ENCODE measurements at places on chromosomes 6 and 20. TPM values are rescaled to one million over a fixed set of nuclear protein-coding genes. Genes with fewer than 3 reads are reported as not detected.

CCDC170 gene
- 0.14 TPM for total RNA-seq

ZNF165 gene
- 0.95 TPM for total RNA-seq

OPRL1 gene
- 9.6 TPM for total RNA-seq

DNA sequence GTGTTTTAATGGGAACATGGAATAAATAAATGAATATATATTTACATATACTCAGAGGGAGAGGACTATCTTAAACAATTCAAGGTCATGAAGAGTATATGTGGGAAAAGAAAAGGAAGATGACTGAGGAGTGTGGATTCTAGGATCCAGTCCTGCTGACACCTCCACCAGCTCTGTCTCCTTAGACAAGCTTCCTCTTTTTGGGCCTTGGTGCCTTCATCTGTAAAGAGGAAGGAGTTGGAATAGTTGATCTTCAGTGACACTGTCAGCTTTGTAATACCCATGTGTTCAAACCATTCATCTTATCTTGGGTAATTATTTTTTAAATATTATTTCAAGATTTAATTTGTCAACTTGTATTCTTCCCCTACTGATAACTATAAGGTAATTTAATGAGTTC, 338.0 kb downstream of the ADGRB3 start:
- no peak overlapping the region for H3K4me3 ChIP-seq
- H3K4me1 ChIP-seq: no peaks in the 10 kb centered on the region
- no peaks in the 10 kb centered on the region for H3K27me3 ChIP-seq
- H3K27ac ChIP-seq: no peak overlapping the region

DNA sequence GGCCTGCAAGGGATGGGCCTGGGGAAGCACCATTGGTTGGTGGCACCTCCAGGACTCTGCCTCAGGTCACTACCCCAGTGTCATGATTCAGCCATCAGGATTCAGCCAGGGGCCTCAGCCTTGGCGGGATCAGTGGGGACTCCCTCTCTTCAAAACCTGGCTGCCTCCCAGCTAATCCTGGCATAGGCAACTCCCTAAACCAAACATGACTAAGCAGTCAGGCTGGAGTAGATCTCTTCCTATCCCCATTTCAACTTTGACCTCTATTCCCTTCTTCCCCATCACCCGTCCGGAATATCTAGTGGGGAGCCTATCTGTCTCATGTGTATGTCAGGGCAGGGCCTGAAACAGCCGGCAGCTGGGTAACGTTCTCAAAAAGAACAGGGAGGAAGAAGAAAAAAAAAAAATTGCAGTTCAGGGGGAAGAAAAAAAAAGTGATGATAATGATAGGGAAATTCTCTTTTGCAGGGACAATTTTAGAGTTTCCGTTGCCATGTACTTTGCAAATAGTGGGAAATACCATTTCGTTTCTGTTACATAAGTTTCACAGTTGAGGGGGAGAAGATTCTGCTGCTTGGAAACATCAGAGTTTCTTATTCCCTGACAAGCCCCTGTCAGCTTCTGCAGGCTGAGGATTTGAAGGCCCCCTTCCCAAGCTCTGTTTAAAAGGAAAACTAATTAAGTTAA, 4.1 kb upstream of the PREX1 start:
- H3K4me3 ChIP-seq: no peak overlapping the region
- no peaks in the 10 kb centered on the region for H3K4me1 ChIP-seq
- no peaks in the 10 kb centered on the region for H3K27me3 ChIP-seq
- H3K36me3 ChIP-seq: no peaks in the 10 kb centered on the region
- no peak for DNase-seq
- no peak overlapping the region for H3K27ac ChIP-seq

- H3K4me3 ChIP-seq: no peak overlapping the region
- no peaks in the 10 kb centered on the region for H3K36me3 ChIP-seq
- peaks cover 38% of the 10 kb centered on the region for H3K4me1 ChIP-seq
Measured at GRCh38 chr6:84062519-84063154, 29.1 kb downstream of the MRAP2 start.

GRCh38 chr6:47970826-47971225, 140.2 kb downstream of the PTCHD4 start:
- no peak overlapping the region for H3K4me3 ChIP-seq
- no peak for DNase-seq
- H3K27ac ChIP-seq: no peak overlapping the region

DNA sequence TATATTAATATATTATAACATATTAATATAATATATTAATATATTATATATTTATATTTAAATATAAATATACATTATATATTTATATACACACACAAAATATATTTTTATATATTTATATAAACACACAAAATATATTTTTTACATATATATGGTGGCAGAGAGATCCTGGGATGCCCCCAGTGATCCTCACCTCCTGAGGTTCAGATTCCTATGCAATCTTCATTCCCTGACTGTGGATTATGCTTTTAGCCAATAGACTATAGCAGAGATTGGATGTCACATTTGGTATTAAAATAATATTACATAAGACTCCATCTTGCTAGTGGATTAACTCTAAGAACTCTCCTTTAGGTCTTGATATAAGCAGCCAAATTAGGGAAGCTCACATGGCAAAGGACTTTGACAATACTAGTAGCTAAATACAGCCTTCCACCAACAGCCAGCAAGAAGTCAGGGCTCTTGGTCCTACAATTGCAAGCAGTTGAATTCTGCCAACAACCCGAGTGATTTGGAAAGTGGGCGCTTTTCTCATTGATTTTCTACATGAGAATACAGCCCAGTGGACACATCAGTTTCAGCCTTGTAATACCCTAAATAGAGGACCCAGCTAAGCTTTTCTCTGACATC, 681.0 kb downstream of the C6orf118 start:
- no peak overlapping the region for H3K4me3 ChIP-seq
- H3K36me3 ChIP-seq: no peaks in the 10 kb centered on the region
- H3K4me1 ChIP-seq: no peaks in the 10 kb centered on the region
- no peaks in the 10 kb centered on the region for H3K27me3 ChIP-seq

- no peak overlapping the region for H3K27ac ChIP-seq
- H3K4me3 ChIP-seq: no peak overlapping the region
- peaks cover 20% of the 10 kb centered on the region for H3K27me3 ChIP-seq
- no peak for DNase-seq
- peaks cover 9% of the 10 kb centered on the region for H3K4me1 ChIP-seq
Measured at GRCh38 chr20:45408646-45409213, 641 bp downstream of the DBNDD2 start.

Measured in cardiac muscle cell (in vitro differentiated cells and primary cell).